MG63 (cell line): ENCODE measurements at places on chromosomes 16 and 17. TPM values are rescaled to one million over a fixed set of nuclear protein-coding genes. Genes with fewer than 3 reads are reported as not detected.

The ABCA9 gene
- not detected in 2 replicates for total RNA-seq

The LDHD gene
- total RNA-seq, result not detected in 2 replicates

The KRT20 gene
- total RNA-seq, result not detected in 2 replicates

The CACNG3 gene
- not detected in 2 replicates for total RNA-seq

The SERPINF2 gene
- not detected in 2 replicates for total RNA-seq

The CPHXL2 gene
- total RNA-seq, result not detected in 2 replicates

The CD300LB gene
- not detected in 2 replicates for total RNA-seq

The CPNE7 gene
- total RNA-seq, result 9.1 and 9.6 TPM in 2 replicates

The HOXB2 gene
- 7.2 and 16.0 TPM in 2 replicates for total RNA-seq

The KRT24 gene
- total RNA-seq, result not detected in 2 replicates

The WNK4 gene
- total RNA-seq, result not detected in 2 replicates

The RPUSD1 gene
- 60.9 and 77.3 TPM in 2 replicates for total RNA-seq

The NHLRC4 gene
- total RNA-seq, result not detected in 2 replicates

The SLC47A1 gene
- total RNA-seq, result 8.1 and 12.0 TPM in 2 replicates

The AGRP gene
- total RNA-seq, result not detected in 2 replicates

The MSLN gene
- not detected in 2 replicates for total RNA-seq

The NLRC5 gene
- total RNA-seq, result 4.9 and 11.7 TPM in 2 replicates

The RCVRN gene
- not detected in 2 replicates for total RNA-seq

The SAMD14 gene
- total RNA-seq, result not detected in 2 replicates

The UMOD gene
- not detected in 2 replicates for total RNA-seq

The C16orf89 gene
- total RNA-seq, result not detected in 2 replicates

The CACNA1H gene
- 0.27 and 0.59 TPM in 2 replicates for total RNA-seq

The WSCD1 gene
- 0.42 and 1.1 TPM in 2 replicates for total RNA-seq

The TERB1 gene
- not detected in 2 replicates for total RNA-seq

The MT3 gene
- total RNA-seq, result not detected in 2 replicates

The SPATA22 gene
- total RNA-seq, result not detected in 2 replicates

The DHRS7B gene
- total RNA-seq, result 16.5 and 19.7 TPM in 2 replicates

The OR1A1 gene
- total RNA-seq, result not detected in 2 replicates
